AG08396 (cell line): ENCODE measurements at places on chromosomes 13 and 19.
A peak's percentile ranks its signal among the peaks of the same experiment; 100 is the strongest.

DNA sequence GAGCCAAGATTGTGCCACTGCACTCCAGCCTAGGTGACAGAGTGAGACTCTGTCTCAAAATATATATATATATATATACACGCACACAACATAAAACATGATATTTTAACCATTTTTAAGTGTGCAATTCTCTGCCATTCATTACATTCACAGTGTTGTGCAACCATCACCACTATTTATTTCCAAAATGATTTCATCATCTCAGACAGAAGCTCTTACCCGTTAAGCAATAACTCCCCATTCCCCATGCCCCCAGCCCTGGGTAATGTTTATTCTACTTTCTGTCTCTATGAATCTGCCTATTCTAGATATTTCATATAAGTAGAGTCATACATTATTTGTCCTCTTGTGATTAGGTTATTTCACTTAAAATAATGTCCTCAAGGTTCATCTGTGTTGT, 20.3 kb downstream of the WDR88 start:
- DNase-seq = no peak

DNA sequence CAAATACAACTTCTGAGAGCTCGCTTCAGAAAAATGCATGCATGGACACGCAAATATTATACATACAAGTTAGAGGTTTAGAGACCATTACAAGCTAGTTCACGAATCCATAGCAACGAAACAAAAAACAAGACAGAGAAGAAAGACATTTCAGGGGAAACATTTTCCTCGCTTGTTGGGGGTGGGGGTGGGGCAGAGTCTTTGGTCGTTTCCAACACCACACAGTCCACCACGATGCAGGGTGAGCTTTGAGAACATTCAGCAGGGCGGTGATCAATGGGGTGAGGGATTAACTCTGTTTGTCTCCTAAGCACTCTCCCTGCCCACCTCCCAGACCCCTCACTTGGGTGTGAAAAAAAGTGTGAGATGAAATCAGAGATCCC, 651 bp downstream of the OXGR1 start:
- DNase-seq = no peak

GRCh38 chr13:89786531-89786930, 1561.0 kb upstream of the MIR17HG start:
- no peak for DNase-seq

GRCh38 chr13:46170687-46171086, 11.3 kb downstream of the LCP1 start:
- no peak for DNase-seq

GRCh38 chr13:51416107-51416506, 36.7 kb downstream of the INTS6 start:
- no peak for DNase-seq

DNA sequence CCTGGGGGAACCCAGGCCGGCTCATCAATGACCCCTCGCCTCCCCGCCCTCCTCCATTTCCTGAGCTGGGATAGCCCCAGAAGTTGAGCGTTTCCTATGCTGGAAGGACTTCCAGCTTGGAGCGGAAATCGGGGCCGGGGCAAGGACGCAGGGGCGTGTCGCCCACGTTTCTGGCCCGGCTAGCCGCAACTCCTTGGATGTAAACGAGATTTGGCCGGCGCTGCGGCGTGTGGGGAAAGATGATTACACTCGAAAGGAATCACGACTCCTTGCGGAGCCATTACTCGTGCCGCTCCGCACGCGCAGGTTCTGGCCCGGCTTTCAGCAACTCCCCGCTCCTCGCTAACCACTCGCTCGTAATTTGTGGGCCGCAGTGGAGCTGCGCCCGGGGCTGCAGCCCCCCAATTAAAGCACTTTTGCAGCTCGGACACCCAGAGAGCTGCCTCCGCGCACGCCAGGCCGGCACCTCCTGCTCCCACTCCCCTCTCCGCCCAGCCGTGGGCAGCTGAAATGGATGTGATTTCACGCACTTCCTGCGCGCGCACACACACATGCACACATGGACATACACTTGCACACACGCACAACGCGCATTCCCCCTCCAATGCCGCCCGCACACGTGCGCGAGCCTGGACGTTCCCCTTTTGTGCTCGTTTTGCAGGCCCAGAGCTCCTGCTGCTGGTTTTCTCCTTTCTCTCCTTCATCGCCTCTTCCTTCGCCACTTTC, 15.7 kb downstream of the ZIC5 start:
- no peak for DNase-seq

GRCh38 chr13:98252931-98253470, 75.9 kb upstream of the RNF113B start:
- DNase-seq = peak; percentile 58

GRCh38 chr19:49415102-49415809, 8.0 kb downstream of the PTH2 start:
- DNase-seq = no peak

DNA sequence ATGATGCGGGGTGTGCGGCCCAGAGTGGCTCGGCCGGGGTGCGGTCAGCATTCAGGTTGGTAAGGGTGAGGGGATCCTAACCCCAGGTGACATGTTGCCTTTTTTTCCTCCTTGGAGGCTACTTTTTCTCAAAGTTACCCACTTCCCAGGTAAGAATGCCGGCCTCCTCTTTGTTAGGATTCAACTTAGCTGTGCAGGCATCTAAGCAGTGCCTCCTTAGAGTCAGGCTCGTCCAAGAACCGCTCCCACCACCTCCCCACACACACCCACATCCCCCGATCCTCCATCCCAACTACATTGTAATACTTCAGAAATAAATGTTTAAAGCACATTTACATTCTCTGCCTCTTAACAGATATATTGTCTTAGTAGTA, 733 bp upstream of the ENOX1 start:
- DNase-seq = no peak

- no peak for DNase-seq
Observed at GRCh38 chr13:69970520-69970919, 137.1 kb upstream of the ATXN8OS start.

DNA sequence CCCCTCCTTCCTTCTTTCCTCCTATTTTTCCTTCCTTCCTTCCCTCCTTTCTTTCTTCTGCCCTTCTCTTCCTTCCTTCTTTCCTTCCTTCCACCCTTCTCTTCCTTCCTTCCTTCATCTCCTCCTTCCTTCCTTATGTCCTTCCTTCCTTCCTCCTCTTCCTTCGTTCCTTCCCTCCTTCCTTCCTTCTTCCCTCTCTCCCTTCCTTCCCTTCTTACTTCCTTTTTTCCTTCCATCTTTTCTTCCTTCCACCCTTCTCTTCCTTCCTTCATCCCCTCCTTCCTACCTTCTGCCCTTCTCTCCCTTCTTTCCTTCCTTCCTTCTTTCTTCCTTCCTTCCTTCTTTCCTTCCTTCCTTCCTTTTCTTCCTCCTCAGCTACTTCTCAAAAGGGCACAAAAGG, 287.3 kb upstream of the ZNF507 start:
- DNase-seq = no peak

GRCh38 chr19:35645680-35646511, 2.2 kb upstream of the COX6B1 start:
- DNase-seq = no peak

DNA sequence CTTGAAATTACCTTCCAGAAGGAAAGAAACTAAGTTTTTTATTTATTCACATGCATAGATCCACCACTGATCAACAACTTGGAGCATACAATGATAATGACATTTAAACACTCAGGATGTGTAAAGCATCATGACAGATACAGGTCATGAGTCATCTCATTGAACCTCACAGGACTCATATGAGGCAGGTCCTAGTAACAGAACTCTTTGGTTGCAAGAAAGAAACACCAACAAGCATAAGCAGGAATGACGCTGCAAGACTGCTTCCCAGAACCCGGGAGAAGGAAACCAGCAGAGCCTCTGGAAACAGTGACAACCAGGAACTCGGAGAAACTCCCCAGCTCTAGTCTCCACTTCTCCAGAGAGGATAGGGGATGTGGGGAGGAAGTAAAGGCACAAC, 60.8 kb upstream of the IPO5 start:
- DNase-seq = no peak

DNA sequence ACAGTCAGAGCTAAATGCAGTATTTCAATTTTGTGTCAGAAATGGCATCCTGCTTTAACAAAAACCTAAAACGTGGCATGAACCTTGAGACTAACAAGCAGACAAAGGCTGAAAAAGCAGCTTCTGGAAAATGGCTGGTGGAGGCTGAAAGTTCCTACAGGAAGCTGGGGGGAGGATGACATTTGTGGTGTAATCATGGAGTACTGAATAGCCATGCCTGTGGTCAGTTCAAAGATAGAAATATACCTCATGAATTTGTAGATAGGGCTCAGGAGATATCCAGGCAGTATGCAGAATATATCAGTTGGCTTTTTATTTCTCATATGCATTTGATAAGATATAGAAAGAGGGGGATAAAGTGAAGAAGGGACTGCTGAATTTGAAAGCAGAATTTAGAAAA, 181.7 kb downstream of the UQCRFS1 start:
- no peak for DNase-seq

- DNase-seq = no peak
Observed at GRCh38 chr19:10384580-10384979, 4.2 kb upstream of the TYK2 start.

- no peak for DNase-seq
Observed at GRCh38 chr13:38767506-38768265, 80.8 kb downstream of the FREM2 start.

DNA sequence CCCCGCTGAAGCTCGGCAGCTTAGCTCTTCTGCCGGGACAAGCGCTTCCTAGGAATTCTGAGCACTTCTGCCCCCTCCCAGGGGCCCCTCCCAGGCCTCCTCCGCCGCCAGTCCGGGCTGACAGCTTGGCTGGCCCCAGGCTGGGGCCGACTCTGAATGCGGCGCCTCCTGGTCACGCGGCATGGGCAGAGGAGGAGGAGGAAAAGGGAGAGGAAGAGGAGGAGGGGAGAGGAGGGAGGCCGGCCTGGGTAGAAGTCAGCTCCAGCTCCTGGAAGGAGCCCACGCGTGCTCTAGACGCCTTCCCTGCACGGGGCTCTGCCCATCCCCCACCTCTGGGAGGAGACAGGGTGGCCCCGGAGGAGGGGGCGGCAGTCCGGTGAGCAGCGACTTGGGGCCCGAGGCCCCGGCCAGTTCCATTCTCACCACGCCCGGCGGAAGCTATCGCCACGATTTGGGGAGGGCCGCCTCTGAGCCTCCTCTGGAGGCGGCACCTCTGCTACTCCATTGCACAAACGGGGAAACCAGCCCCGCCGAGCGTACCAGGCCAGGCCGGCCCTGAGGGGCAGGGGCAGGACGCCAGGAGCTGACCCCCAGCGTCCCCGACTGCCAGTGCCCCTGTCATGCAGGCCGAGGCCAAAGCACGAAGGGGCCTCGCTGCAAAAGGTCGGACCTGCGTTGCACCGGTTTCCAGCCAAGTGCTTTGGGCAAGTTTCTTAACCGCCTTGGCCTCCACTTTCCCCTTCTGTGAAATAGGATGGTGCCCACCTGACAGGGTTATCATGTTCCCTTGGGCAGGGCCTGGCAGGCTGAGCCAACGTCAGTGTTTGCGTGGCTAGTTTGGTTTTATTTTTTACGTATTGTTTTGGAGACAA, 31.6 kb downstream of the CCNE1 start:
- peak; percentile 22 for DNase-seq

- DNase-seq = no peak
Observed at GRCh38 chr13:27635266-27635665, 13.6 kb downstream of the POLR1D start.

DNA sequence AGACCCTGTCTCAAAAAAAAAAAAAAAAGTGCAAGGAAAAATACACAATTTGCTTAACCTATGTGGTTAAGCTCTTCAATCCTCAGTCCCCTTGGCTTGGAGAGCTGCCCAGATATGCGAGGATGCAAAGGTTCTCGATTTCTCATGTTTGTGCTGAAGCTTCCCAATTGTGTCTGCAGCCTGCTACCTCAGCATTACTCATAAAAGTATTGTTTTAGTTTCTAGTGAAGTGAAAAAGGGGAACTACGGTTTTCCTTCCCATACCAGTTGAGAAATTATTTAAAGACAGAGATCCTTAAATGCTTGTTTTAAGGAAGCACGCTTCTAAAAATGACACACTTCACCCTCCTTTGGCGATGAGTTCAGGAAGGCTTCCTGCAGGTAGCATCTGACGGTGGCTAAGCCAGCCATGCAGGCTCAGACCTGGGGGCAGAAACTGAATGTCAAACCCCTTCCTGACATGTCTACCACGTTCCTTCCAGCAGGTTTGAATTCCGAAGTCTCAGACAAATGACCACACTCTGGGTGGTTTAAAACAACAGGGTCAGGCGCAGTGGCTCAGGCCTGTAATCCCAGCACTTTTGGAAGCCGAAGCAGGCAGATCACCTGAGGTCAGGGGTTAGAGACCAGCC, 47.9 kb downstream of the RUBCNL start:
- no peak for DNase-seq

DNA sequence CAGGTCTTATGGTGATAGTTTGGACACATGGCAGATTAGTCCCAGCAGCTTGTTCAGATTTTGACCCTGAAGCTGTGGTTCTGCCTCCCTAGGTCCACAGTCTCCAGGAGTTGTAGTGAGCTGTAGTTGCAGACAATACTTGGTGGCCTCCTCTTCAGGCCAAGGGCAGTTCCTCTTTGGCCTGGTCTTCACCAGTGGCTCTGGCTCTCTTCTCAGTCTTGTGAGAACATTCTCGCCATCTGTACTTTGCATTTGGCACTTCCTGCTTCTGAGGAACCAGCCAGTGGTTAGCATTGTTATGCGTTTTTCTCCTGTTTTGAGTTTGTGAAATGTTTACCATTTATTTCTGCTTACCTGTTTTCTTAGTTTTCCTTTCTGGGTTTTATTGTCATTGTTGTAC, 40.7 kb downstream of the PCCA start:
- no peak for DNase-seq

- no peak for DNase-seq
Observed at GRCh38 chr19:10450853-10451609, 30.7 kb downstream of the PDE4A start.

DNA sequence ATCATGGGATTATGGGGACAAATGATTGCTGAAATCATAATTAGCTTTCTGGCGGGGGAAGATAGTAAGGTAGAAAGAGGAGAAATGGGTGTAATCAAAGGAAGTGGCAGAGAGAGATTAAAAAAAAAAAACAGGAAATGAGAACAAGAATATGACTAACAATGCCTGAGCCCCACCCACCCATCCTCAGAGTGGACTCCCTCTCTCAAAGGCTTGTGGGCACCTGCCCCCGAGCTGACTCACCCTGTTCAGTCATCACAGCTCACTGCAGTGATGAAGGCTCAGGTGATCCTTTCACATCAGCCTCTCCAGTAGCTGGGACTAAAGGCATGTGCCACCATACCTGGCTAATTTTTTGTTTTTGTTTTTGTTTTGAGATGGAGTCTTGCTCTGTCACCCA, 26.4 kb upstream of the TPT1 start:
- peak; percentile 72 for DNase-seq

- peak; percentile 89 for DNase-seq
Observed at GRCh38 chr19:1295169-1296012, 9.7 kb downstream of the EFNA2 start.

DNA sequence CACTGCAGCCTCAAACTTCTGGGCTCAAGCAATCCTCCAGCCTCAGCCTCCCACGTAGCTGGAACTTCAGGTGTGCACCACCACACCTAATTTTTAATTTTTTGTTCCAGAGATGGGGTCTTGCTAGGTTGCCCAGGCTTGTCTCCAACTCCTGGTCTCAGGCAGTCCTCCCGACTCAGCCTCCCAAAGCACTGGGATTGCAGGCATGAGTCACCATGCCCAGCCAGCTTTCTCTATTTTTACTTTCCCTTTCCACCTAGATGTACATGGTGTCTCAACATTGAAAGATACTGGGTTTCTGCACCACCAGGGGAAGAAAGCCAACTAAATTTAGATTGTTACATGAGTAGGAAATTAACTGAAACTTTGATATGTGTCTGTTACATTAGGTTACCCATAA, 13.8 kb upstream of the ZNF846 start:
- DNase-seq = no peak

GRCh38 chr13:46866150-46866549, 30.7 kb downstream of the HTR2A start:
- peak; percentile 37 for DNase-seq
